Umbilical cord (tissue), 2 donors: ENCODE measurements at places on chromosomes 1 and 21. TPM values are rescaled to one million over a fixed set of nuclear protein-coding genes. Genes with fewer than 3 reads are reported as not detected.
A peak's percentile ranks its signal among the peaks of the same experiment; 100 is the strongest.

- DNase-seq, result peak; percentile 29
These were observed 30.9 kb upstream of the TAL1 start for GRCh38 chr1:47262787-47263413.

- DNase-seq, result no peak
These were observed 54.9 kb upstream of the C1orf198 start for GRCh38 chr1:230923176-230923575.

GRCh38 chr1:154871374-154871773 is 1.3 kb upstream of the KCNN3 start:
- no peak for DNase-seq

Gene OR2AK2
- total RNA-seq, result not detected

- no peak for DNase-seq
These were observed 28.1 kb downstream of the DAP3 start for GRCh38 chr1:155717041-155717440.

- no peak for DNase-seq
These were observed 317.2 kb upstream of the DEPDC1 start for GRCh38 chr1:68814067-68814466.

GRCh38 chr1:239446611-239447010 is 60.2 kb downstream of the CHRM3 start:
- no peak for DNase-seq

DNA sequence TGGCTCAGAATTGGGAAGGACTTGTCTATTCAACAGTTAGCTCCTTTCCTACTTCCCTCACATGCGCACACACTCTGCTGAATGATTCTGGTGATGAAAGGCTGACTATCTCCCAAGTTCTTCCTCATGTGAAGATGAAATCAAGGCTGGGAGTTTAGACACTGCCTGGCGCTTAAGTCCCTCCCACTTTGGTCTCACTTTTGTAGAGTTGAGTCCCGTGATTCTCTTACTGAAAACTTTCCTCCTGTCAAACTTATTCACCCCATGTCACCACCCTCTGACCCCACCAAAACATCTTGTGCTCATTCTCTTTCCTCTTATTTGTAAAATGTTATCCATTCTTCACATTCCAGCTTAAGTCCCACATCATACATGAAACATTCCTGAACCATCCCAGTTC is 8.4 kb upstream of the MRPS6 start:
- peak; percentile 49 for DNase-seq

- DNase-seq, result peak; percentile 66
These were observed 78.6 kb downstream of the HHAT start for GRCh38 chr1:210407207-210407886.

Gene GJA8
- total RNA-seq, result not detected

Gene TDRD5
- total RNA-seq, result not detected

Gene FAM177B
- not detected for total RNA-seq

- no peak for DNase-seq
These were observed 2.1 kb downstream of the CD164L2 start for GRCh38 chr1:27380766-27381733.

GRCh38 chr1:111723871-111724270 is 15.3 kb downstream of the INKA2 start:
- DNase-seq, result no peak

- DNase-seq, result peak; percentile 56
These were observed 896.3 kb downstream of the TTLL7 start for GRCh38 chr1:83102630-83103071.

DNA sequence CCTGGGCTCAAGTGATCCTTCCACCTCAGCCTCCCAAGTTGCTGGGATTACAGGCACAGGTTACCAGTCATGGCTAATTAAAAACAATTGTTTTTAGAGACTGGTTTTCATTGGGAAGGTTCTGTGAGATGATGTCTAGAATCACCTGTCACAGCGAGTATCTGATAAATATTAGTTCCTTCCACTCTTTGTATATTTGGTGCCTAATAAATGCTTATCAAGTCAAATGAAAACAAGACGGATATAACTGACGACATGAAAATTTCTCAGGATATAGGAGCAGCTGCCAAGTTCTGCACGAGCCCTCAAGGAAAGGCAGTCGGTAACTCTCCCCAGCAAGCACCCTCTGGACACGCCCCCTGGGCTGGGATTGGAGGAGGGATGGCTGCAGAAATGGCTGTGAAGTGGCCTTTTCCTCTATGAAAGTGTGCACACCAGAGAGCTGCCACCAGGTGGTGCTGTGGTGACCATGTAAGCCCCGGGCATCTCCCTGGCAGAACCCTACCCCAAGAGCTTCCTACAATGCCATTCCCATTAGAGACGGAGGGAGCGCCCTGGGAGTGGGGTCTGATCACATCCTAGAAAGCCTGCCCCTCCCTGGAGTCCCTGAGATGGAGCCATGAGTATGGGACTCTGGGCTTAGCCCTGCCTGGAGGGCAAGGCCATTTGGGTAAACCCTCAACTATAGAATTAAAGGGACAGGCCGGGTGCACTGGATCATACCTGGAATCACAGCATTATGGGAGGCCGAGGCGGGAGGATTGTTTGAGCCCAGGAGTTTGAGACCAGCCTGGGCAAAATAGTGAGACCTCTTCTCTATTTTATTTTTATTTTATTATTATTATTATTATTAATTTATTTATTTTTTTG is 50.9 kb downstream of the HTR6 start:
- DNase-seq, result peak; percentile 89

DNA sequence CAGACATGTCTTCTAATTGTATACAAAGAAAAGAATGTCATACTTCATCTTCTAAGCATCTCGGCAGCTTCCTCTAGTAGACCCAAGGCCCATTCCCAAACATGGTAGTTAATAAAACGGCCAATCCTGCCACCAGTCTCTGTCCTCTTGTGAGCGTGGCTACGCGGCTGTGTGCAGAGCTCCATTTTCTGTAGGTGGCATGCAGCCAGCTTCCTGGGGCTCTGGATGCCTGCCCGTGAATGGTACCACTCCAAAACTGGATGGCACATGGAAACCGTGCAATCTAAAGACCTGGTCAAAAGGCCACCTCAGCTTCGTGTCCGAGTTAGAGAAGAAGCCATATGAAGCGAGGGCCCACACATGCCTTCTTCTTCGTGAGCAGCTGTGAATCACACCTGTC is 110.7 kb downstream of the SIPA1L2 start:
- DNase-seq, result no peak

DNA sequence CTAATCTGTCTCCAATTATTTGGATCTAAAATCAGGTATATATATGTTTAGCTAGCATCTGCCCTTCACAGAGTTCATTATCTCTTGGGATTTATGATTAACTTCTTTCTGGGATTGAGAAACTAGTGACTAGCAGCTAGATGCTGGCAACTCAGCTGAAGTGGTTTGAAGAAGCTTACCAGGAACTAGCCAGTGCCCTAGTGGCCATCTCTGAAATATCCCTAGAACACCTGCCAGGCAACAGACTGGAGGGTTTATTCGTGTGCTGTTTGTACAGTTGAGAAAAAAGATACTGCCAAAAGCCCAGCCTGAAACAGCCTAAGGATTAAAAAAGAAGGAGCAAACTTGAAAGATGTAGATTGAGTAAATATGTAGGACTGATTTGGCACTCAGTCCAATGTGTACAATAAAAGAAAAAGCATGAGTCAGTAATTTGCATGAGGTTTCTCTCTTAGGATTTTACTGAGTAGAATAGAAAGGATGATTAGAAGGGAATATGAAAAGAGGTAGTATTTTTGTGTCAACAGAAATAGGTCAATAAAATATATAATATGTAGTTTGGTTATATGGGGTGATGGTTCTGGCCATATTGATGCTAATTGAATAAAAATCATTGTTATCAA is 1144.6 kb upstream of the ADGRL2 start:
- DNase-seq, result no peak

DNA sequence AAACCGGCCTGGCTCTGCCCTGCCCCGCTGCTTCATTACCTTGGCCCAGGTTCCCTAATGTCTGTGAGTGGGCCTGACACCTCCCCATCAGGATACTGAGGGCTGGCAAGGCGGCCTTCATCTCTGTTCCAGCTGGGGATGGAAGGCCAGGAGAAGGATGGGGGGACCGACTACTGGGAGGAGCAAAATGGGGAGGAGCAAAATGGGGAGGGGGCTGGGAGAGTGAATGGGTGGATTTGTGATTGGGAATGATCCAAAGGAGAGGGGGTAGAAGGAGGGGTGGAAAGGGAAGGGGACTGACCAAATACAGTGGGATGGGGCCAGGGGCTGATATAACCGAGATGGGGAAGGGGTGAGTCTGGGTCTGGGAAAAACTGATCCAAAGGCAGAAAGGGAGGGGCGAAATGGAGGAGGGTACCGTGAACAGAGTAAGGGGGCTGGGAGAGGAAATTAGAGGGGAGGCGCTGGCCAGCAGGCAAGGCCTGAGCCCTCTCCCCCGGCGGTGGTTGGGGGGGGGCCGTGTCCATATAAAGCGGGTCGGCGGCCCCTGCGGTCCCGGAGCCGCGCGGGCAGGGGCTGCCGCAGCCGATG is at the start of gene FOXE3:
TSS of gene FOXE3 (plus strand) at position 558 of the 591 bp plus-strand sequence. CDS start at position 589, 31 bp downstream.
- no peak for DNase-seq

DNA sequence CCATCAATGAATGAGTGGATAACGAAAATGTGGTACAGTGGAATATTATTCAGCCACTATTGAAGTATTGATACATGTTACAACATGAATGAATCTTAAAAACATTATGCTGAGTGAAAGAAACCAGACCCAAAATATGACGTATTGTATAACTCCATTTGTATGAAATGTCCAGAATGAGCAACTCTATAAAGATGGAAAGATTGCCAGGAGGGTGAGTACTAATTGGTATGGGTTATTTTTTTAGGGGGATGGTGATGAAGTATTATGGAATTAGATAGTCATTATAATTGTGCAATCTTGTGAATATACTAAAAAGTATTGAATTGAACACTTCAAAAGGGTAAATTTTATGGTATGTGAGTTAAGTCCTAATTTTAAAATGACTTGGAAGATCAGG is 278.6 kb downstream of the SIPA1L2 start:
- no peak for DNase-seq

DNA sequence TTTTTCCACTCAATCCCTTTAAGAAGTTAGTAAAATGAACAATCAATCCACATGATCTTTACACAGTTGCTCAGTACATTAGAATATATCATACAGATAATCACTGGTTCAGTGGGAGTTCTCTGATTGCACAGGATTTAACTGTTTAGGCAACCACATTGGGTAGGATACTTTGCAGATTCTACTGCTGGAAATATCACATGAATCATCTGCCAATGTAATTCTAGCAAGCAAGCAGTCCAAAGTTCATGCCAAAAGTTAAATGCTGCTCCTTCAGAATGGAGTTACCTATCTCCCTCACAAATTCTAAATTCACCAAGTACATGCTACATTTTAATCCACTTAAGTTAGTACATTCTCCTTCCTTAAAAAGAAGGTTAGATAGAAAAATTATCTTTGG is 52.4 kb downstream of the NEGR1 start:
- DNase-seq, result no peak

Gene SYPL2
- not detected for total RNA-seq

- no peak for DNase-seq
These were observed 18.3 kb downstream of the SPATA21 start for GRCh38 chr1:16418823-16419425.

- no peak for DNase-seq
These were observed 785.2 kb upstream of the B3GALT2 start for GRCh38 chr1:193971595-193971994.

Gene FGR
- 0.96 TPM for total RNA-seq

DNA sequence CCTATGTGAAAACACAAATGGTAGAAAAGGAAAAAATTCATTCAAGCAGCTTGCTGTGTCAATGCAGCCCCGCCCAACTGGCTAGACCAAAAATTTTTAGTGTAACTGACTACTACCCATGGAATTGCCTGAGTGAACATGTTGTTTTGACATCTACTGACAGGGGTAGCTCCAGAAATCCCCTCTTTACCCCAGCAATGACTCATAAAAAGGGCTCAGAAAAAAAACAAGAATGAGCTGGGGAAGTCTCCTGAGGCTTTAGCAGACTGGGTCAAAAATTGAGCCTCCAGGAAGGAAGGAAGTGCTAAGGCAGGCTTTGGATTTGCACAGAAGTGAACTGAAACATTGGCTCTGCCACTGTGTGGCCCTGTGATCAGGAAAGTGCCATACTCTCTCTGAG is 24.4 kb upstream of the FGGY start:
- DNase-seq, result no peak

- DNase-seq, result no peak
These were observed 12.4 kb downstream of the FBXO2 start for GRCh38 chr1:11641776-11642305.

Gene CD48
- total RNA-seq, result 12.5 TPM

Gene KRTAP19-3
- not detected for total RNA-seq

- peak; percentile 75 for DNase-seq
These were observed 13.3 kb upstream of the CD101 start for GRCh38 chr1:116988248-116988647.
